Brain pericyte (primary cell): ENCODE measurements at places on chromosomes 16 and 17.

- DNase-seq, result no peak
These were observed 260.8 kb upstream of the PSMD7 start for GRCh38 chr16:74035816-74036215.

GRCh38 chr16:77812856-77813500, 24.6 kb downstream of the VAT1L start:
- DNase-seq, result no peak

DNA sequence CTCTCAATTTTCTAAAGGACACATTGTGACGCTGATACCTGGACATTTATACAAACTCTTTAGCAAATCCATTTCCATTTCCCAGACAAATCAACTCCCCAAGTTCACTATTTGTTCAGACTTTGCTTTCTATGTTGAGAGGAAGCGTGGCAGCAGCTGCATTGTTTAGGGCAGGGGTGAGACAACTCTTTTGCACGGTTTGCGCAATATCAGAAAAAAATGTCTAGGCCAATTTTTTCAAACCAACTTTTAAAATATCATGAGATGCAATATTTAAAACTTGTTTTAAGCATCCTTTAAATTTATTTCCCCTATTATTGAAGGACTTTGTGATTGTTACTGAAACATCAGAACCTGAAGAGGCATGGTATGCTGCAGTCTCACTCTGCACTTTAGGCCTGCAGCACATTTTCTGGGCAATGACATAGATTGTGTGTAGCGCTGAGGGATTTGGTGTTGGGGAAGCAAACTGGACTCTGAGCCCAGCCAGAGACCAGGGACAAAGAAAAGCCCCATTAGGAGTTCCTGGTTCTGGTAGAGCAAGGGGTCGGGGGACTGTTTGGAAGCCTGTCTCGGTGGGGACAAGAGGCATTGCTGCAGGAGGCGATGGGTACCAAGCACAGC, 6.4 kb upstream of the CCDC182 start:
- DNase-seq, result no peak

DNA sequence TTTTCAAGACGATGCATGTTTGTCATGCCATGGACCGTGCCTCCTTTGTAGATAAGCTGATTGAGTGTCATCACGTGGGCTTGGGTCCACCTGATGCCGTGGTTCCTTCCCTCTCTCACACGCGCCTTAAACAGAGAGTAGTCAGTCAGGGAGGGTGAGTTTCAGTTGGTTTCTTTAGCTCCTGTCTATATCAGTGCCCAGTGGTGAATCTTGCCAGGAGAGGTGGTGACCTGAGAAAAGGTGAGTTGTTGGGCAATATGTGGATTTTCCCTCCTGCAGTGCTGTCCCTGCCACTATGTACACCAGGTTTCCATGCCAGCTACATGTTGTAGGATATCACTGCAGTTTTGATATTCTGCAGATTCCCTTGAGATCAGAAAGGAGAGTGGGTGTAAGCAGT, 129.7 kb downstream of the LAT start:
- no peak for DNase-seq

- no peak for DNase-seq
These were observed 19.7 kb downstream of the LUC7L3 start for GRCh38 chr17:50739098-50739497.

DNA sequence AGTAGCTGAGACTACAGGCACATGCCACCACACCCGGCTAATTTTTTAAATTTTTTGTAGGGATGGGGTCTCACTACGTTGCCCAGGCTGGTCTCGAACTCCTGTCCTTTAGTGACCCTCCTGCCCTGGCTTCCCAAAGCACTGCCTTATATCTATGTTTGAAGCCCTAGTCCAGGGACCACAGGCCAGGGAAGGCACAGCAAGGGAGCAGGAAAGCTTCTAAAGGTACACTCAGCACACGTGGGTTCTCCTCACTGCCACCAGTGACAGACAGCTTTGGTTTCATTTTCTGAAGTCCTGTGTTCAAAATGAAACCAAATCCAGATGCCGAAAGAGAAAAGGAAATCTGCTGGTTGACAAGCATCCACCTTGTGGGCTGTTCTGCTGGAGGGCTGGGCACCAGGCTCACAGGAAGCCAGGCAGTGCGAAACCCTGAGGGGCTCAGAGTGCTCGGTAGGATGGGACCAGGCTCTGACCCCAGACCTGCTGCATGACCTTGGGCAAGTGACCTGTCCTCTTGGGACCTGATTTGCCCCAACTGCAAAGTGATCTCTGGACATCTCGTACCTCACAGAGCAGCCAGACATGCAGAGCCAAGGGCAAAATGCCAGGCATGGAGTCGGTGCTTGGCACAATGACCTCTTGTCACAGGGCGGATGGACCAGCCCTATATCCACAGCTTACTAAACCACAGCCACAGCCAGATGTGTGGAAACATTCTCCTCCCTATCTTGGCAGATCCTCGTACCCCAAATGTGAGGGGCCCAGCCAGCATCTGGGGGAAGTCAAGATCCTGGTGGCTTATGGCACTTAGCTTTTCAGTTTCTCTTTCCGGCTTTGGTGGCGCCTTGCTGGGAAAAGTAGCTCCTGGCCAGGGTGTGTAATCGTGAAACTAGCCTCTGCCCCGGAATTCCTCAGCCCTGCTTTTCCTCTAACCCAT, 2.8 kb upstream of the SOCS1 start:
- no peak for DNase-seq

DNA sequence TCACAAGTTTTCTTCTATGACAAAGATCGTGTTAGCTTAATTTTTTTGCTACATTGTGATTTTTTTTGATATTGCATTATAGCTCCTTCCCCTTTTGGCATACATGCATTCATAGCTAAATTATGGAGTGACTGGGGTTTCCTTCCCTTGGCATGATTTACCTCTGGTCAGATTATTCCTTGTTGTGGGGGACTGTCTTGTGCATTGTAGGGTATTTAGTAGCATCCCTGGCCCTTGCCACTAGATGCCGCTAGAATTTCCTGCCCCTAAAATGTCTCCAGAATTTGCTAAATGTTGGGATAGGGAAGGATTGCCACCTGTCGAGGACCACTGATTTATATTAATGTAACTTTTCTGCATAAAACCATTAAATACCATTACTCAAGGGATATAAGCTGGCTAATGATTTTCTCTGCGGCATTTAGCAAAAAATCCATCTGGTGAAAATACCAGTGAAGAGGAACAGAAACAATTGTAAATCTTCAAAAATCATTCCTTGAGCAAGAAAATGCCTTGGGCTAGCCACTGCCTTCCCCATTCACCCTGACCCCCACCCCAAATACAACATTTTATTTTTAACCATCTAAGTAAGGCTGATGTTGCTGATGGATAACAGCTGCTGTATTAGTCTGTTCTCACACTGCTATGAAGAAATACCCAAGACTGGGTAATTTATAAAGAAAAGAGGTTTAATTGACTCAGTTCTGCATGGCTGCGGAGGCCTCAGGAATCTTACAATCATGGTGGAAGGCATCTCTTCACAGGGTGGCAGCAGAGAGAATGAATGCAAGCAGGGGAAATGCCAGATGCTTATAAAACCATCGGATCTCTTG, 195.2 kb downstream of the MAP2K6 start:
- DNase-seq, result no peak

DNA sequence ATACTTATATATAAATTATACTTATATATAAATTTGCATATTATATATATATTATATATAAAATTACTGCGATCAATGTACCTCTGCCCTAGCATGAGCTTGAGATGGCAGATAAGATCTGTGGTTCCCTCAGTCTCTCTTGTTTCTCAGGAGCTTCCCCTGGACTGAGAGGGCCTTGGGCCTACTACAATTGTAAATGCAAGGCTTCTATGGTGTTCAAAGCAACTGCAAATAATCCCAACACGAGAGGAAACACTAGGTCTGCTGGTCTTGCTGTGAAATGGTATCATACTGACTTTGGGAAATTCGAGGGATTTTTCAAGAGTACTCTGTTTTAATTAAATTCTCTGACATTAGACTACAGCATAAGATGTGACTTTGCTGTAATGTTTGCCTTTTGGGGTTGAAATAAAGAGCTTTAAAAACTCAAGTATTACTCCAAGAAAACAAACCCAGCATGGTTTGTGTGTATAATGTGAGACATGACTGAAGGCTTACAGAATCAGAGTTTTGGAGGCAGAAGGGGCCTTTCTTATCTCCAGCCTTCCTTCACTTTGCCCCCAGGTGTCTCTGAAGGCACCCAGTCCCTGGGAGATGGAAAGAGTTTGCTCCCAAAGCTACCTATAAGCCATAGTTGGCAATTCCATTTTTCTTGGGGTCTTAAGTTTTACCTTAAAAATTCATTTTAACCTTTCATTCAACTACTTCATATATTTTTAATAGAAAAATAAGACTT, 24.2 kb downstream of the ACSM1 start:
- no peak for DNase-seq

DNA sequence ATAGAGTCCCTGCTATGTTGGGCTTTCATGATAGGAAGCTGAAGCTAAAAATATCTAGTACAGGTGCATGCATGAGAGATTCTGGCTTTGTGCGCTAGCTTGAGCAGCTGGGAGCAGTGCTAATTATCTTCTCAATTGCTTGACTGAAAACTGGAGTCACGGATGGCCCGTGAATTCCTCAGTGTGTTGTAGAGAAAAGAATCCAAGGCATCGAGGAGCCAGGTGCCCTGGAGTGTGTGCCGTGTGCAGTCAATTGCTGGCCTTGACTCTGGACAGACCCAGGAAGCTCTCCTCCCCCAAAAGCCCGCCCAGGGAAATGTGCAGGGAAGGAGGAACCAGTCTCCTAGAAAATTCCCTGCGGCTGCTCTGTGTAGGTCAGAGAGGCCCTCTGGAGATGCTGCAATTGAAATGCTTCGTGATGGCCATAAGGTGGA, 14.2 kb downstream of the LGALS3BP start:
- DNase-seq, result no peak

DNA sequence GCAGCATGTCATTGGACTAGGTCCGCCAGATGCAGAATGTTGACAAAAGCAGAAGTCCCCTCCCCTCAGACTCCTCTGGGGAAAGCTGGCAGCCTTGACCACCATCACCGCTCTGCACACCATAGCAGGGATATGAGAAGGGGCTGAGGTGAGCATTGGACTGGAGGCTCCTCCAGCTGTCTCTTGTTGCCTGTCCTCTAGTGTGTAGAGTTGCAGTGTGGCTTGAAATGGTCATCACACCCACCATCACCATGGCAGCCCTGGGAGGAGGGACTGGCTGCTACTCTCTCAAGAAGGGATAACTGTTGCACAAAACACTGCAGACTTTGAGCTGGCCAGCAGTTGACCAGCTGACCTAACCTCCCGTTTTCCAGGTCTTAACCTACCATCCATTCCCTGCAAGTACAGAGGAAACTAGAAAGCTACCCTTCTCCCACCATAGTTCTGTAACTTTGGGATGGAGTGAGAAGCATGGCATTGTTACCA, 38.3 kb downstream of the HLF start:
- no peak for DNase-seq

- DNase-seq, result no peak
These were observed 266.5 kb upstream of the HSBP1 start for GRCh38 chr16:83541231-83541630.

GRCh38 chr17:81991684-81992305, 14.4 kb downstream of the ASPSCR1 start:
- no peak for DNase-seq

- DNase-seq, result no peak
These were observed 43.5 kb downstream of the ZDHHC7 start for GRCh38 chr16:84967828-84968227.

GRCh38 chr16:54648575-54648974, 282.1 kb upstream of the IRX5 start:
- DNase-seq, result no peak

DNA sequence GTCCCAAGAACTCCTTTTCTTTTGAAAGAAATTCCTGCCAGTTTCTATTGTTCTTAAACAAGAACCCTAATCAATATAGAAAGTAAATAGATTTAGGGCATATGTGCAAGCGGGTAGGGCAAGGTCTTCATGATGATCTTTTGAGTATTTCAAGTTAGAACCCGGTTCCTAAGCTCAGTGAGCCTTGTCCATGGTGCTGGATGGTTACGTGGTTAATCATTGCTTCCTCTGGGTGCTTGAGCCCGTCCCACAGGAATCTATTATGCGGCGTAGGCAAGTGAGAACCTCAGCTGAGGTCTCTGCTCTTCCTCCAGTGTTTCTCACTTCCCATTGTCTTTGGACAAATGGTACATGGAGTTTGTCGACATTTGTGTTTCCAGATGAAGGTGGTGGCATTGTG, 580.8 kb upstream of the EEF2KMT start:
- no peak for DNase-seq

DNA sequence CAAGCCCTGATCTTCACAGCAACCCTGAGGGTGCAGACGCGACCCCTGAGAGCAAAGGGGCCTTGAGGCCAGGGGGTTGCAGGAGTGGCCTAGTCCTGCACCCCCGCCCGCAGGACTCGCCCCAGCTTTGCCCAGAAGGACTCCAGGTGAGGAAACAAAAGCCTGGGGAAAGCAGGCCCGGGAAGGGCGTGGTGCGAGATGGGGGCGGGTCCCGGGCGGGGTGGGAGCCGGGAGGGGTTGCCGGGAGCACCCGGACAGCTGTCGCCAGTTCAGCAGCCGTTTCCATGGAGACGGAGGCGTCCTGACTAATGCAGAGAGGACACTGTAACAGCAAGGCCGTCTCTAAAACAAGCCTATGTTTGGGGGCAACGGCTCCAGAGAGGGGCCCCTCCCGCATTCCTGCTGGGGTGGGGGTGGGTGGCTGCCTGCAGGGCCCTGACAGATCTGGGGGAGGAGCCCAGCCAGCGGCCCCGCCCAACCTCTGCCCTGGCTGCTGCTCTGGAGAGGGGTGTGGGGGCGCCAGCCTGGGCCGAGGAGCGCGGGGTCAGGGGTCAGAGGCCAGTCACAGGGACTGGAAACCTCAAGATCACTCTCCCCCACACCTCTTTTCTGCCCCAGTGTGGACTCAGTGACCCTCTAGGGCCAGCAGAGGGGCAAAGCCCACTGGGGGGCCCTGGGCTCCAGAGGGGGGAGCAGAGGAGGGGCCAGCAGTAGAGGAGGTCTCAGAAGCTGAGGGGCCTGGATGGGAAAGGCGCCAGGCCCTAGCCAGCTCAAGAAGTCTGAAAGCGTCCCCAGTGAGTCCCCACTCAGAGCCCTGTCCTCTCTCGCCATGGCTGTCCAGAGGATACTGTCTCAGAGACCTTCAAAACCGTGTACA, 3.1 kb upstream of the TPPP3 start:
- DNase-seq, result no peak

- DNase-seq, result no peak
These were observed 317.2 kb upstream of the ZFHX3 start for GRCh38 chr16:73365016-73365551.

GRCh38 chr16:49811644-49812334, 44.1 kb downstream of the ZNF423 start:
- DNase-seq, result no peak

GRCh38 chr16:89446136-89446974, 44.0 kb downstream of the ANKRD11 start:
- no peak for DNase-seq
